ENCODE measurements at places on chromosomes 4 and X.

DNA sequence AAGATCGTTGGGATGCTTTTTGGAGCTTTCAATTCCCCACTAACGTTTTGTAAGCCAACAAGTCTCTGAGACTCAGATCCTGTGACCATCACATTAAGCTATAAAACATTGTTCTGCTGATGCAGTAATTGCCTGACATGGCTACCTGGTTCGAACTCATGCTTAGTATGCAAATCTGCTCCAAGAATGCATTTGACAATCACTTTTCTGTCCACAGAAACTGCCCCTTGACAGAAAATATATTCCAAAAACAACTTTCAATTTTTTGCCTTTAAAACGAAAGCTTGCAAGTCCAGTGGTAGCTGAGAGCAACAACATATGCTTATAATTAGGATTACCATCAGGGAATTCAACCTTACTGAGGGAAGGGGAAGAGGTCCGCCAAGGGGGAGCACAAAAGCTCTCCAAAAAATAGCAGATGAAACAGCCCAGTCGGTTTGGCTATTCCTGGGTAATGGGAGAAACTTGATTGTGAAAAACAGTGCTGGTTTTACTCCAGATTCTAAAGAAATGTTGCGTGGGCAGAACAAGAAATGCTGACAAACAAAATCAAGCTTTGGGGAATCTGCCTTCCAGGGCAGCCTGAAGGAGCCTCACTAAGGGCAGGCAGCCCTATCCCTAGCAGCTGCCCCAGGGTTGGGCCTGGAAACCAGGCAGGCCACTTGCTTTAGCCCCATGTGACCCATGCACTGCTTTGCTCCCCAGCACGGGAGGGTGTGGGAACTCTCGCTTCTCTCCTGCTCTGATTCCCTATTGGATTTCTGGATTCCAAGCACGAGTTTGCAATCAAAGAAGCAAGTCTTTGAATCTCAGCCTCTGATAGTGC is 160.7 kb upstream of the LDB2 start:
- DNase-seq, result no peak

DNA sequence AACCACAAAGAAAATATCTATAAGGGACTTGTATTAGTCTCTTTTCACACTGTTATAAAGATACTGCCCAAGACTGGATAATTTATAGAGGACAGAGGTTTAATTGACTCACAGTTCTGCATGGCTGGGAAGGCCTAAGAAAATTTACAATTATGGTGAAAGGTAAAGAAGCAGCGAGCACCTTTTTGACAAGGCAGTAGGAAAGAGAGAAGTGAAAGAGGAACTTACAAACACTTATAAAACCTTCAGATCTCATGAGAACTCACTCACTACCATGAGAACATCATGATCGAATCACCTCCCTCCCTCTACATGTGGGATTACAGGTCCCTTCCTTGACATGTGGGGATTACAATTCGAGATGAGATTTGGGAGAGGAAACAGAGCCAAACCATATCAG is 856.0 kb downstream of the TRAM1L1 start:
- no peak for DNase-seq

DNA sequence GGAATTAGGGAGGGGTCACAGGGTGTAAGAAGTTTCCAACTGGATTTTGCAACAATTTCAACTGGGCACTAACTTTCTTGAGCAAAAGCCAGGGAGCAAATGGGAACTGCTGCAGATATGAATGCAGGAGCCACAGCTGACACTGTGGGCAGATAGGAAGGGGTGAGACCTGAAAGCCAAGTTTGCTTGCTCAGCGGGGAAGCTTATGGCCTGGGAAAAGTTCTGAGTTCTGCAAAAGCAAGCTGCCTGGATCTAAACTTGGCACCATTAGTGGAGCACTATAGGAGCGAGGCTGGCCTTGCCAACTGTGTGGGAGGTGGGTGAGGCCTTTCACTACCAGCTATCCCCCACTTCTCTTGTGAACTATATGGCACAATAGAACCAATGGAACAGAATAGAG is 11.1 kb downstream of the CYSLTR1 start:
- DNase-seq, result no peak

GRCh38 chr4:71689822-71690221 is 94.1 kb downstream of the GC start:
- no peak for DNase-seq

DNA sequence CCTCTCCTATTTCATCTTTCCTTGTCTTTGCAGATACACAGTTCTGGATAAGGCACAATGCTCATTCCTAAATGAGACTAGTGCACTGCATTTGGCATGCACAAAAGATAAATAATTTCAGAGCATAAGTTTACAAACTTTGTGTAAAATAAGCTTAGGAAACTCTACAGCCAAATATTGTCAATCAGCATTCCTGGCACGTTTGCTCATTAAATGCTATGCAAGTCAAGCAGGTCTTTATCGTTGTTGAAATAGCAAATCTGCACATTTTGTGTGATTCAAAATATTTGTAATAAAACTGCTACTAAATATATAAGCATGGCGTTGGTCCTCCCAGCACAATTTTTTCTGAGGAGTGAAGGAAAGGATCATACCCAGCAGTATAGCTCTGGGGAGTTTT is 322.1 kb upstream of the NOCT start:
- no peak for DNase-seq

- no peak for DNase-seq
Observed at GRCh38 chr4:154858166-154858565, 77.1 kb downstream of the RBM46 start.

GRCh38 chr4:2943364-2944090 is 19.7 kb downstream of the NOP14 start:
- DNase-seq, result no peak

DNA sequence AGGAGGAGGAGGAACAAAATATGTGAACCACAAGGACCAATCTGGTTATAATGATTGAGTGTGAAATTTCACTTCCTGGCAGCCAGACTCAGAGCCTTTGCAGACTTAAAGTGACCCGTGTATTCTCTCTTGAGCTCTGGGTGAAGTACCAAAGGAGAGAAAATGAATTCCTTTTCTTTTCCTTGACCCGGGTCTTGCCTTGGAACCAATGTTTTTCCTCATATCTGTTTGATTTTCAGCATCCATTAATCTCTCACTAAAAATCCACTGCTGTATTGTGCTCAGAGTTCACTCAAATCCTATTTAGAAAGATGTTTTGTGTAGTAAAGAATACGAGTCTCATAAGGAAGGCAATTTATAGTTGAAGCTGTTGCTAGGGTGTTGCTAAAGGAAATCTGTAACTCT is 78.3 kb upstream of the C1QTNF7 start:
- no peak for DNase-seq

DNA sequence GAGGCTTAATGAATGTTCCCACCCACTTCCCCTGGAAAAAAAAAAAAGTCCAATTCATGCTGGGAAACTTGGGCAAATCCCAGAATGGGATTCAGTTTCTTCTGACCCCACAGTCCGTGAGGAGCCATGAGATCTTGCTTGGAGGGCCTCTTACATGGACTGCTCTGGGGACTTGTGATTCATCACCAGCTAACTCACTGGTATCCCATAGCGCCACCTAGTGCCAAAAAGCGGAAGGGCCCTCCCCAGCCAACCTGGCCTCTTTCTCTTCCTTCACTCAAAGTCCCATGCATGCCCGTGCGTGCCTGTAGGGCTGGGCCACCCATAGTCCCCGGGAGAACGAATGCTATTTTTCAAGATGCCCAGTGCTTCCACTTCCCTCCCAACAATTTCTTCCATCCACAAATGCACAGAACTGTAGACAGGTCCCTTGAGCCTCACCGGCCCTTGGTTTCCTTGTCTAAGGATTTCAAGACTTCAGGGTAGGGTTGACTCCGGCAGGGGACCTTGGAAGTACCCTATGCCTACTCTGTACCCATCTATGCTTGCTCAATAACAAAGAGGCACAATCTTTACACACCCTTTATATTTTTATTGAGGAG is 5.1 kb downstream of the RTL5 start:
- DNase-seq, result peak; percentile 57

GRCh38 chr4:14359991-14360390 is 642.3 kb upstream of the CPEB2 start:
- no peak for DNase-seq

GRCh38 chrX:38754102-38754790 is 47.0 kb upstream of the MID1IP1 start:
- DNase-seq, result no peak

DNA sequence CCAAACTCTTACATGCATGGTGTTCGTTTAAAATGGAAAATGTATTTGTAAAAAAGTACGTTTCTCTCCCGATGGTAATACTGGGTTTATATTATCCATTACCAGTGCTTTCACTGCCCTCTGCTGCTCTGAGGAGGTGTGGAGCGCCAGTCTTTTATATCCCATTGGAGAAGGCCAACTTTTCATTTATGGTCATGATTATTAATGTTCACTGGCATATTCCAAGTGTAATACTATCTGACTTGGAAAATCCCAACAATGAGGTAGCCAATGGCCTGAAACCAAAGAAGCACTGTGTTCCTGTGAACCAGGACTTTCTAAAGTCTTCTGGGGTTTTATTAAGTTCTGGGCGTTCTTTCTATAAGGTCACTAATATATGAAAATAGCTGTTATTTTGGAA is 80.7 kb downstream of the SYNPO2 start:
- DNase-seq, result no peak

DNA sequence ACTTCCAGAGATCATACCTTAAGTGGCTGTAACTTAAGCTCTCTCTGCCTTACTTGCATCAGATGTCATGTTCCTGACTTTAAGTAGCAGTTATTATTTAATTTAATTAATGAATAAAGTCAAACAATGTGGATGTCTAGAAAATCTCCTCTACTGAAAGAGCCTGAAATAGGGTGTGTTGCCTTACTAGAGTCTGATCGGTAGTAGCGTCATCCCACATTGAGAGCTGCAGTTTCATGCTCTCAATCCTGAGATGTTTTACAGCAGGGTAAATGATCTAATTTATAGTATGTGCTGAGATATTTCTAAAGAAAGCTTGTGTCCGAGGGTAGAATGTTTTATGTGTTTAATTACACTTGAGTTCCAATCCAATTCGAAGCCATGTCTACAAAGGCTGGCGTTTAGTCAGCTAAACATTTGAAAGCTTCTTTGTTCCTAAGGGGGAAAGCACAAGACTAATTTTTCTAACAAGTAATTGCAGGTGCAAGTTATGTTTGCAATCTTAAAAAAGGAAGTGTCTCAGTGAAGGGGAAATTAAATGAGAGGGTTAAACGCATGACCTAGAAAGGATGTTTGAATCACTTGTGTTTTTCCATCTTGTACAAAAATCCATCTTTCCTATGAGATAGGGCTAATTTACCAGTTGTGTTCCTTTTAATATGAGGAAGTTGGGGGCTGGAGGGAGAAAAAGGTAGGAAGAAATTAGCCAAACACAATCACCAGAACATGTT is 391.0 kb upstream of the MAGEB2 start:
- DNase-seq, result no peak

DNA sequence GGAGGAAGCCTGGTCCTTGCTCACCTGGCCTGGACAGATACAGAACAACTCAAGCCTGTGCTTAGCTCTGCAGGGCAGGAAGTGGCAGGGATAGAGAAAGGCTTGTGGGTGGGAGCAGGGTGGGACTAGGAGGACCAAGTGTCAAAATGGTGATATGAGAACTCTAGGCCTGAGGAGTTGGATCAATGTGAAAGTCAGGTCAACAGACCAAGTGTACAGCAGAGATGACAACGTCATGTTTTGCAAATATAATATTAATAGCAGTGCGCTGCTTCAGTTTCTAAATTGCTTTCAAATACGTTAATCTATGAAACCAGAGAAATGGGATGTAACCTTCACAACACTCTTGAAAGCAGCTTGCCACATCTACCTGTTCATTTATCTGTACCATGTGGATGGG is 114.2 kb upstream of the MAP3K15 start:
- DNase-seq, result no peak

- DNase-seq, result no peak
Observed at GRCh38 chr4:152997771-152998487, 61.8 kb downstream of the FHDC1 start.

- DNase-seq, result no peak
Observed at GRCh38 chrX:29531336-29531735, 684.0 kb upstream of the MAGEB2 start.

DNA sequence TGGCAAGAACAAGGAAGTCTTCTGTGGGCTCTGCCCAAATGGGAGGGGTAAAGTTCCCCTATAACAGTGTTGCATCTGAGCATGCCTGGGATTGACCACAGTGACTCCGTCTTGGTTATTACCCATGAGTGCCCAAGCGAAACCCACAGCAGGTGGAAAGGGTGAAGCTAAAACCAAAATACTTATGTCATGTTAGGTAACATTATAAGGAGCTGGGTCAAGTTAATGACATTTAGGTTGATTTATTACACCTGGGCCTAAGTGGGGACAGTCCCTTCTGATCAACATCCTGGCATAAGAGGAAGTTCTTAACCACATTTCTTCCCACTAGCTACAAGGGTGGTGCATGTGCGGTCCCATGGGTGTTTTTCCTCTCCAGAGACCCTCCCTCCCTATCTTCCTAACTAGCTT is 1.3 kb upstream of the ZNF732 start:
- DNase-seq, result no peak

DNA sequence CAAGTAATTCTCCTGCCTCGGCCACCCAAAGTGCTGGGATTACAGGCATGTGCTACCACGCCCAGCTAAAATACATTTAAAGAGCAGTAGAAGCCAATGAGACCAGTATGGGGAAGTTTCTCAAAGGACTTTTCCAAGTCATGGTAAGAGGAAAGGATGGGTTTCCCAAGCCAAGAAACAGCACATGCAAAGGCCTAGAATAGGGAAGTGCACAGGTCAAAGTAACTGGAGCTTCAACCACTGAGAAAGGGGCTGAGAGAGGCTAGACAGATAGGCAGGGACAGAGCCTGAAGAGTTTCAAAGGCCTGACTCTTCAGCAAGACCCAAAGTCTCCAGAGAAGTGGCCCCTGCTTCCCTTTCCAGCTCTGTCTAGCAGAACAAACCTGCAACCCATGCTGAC is 162.1 kb downstream of the CORIN start:
- no peak for DNase-seq

DNA sequence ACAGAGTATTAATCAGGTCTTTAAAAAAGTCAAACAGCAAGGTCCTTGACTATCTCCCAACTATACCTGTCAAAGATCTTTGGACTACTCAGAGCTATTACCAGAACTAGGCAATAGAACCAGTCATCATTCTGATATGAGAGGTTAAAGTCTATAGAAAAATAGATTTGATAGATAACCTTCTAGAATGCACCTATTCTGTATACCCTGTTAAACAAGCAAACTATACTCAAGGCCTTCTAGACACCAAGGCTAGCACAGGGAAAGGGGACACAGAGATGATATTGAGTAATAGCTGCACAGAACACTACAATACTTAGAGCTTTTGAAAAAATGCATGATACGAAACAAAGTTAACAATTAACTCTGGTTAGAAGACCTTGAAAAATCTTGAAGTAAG is 149.5 kb downstream of the NR3C2 start:
- DNase-seq, result no peak

- DNase-seq, result no peak
Observed at GRCh38 chr4:125112536-125112935, 202.2 kb upstream of the FAT4 start.
